ENCODE measurements at places on chromosomes 2 and 18.

- DNase-seq: no peak
Measured at GRCh38 chr2:75579186-75579585, 18.4 kb upstream of the EVA1A start.

- no peak for DNase-seq
Measured at GRCh38 chr2:69950241-69950640, 11.2 kb downstream of the ASPRV1 start.

DNA sequence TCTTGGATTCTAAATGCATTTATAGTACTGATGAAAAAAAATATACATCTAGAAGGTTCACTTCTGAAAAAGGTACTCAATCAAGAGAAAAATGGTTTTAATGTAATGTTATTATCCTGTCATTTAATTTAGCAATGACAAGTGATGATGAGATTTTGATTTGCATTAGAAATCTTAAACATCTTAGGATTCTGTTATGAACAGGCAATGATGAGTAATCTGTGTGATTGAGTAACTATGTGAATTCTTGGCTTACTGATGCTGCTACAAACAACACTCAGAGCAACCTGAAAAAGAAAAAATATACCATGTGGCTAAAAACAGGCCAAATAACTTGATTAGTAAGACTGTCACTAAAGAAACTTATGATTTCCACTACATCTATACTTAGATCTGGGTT is 30.1 kb downstream of the RBKS start:
- no peak for DNase-seq

GRCh38 chr2:74179063-74179865 is 585 bp upstream of the MOB1A start:
- DNase-seq: no peak

DNA sequence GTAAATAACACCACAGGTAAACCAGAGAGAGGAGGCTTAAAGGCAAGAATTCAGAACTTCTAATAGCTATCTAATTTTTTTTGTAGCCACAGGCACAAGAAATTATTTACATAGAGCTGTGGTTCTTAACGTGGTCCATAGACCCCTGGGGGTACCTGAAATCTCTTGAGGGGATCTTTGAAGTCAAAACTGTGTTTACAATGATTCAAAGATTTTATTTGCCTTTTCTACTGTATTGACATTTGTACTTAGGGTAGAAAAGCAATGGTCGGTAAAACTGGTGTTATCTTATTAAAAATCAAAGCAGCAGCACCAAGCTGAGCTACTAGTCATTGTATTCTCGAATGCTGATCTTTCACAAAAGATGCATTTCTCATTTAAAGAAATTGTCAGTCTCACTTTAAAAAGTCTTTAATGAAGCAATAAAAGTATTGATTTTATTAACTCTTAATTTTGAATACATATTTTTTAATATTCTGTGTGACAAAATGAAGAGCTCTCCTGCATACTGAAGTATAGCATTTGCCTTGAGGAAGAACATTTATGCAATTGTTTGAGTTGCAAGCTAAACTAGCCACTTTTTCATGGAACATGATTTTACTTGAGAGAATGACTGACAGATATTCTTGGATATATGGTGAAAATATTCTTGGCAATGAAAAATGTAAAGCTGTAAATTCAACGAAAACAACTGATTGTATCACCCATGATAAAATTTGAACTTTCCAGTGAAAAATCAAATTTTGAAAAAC is 25.6 kb upstream of the KLHL14 start:
- DNase-seq: no peak

DNA sequence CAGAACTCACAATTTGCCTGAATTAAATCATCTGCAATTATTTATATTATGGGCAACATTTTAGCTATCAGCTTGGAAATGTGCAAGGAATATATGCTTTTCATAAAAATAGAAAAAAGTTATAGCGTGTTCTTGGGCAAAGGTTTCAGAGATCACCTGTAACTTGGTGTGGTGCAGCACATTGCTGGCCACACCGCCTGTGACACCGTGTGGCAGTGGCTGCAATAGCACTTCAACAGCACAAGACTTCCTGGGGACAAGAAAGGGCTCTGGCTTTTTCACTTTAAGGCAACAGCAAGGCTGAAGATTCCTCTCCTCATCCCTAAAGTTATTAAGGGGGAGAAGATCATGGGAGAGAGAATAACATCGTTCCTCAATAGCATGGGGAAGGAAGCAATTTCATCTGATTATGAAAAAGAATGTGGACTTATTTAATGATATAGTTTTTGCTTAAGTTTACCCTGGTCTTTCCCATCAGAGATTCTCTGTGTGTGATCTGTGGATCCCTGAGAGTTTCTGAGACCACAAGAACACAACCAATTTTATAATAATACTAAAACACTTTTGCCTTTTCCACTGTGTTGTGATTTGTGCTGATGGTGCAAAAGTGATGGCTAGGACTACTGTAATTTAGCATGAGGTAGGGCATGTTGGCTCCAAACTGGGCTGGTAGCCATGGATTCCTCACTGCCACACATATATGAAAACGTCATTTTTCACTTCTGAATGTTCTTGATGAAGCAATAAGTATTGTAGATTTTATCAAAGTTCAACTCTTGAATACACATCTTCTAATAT is 15.0 kb upstream of the SERPINB3 start:
- DNase-seq: no peak

- no peak for DNase-seq
Measured at GRCh38 chr2:221042926-221043325, 529.2 kb downstream of the EPHA4 start.

DNA sequence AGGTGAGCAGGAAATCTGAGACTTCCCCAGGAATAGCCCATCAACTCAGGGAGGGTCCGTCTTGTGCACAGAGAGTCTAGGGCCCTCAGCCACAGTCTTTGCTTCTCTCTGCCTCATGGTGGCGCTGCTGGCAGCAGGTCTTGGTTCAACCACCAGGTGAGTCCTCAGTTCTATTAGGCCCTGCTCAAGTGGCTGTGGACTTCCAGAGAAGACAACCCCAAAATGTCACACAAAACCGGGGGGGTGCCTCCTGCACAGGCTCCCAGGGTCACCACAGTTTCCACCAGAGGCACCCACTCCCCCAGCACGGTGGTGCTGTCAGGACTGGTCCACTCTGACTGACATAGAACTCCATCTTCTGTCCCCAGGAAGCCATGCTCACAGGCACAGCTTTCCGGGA is 2.4 kb upstream of the CHRNG start:
- peak; percentile 80 for DNase-seq

DNA sequence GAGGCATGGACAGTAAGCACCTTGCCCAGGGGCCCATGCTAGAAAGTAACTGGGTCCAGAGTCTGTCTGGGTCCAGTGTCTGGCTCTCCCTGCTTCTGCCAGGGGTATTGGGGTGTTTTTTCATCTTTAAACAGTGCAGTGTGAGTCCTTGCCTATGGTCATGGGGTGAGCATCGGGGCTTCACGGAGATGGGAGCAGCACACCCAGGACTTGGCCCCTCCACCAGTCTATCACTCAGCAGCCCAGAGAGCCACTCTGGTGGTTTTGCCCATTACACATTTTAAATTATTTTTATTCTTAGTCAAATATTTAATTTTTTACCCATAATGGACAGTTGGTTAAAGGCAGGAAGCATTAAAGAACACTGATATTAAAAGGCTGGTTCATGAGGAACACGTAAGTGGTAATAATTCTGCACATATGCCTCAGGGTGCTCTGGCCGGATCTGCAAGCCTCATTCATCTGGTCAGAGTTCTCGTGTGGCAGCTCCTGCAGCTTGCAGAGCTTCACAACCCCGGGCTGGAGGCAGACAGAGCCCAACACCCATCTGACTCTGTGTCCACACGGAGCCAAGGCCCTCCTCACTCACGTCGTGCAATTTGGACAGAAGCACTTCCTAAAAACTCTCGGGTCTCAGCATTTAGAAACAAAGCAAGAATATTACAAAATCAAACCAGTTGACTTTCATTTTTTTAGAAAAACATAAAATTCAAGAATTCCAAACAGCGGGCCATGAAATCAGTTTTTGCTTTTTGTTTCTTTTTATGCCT is 204.1 kb downstream of the CTIF start:
- DNase-seq: no peak

GRCh38 chr2:239234191-239235175 is 166.3 kb downstream of the HDAC4 start:
- DNase-seq: no peak

DNA sequence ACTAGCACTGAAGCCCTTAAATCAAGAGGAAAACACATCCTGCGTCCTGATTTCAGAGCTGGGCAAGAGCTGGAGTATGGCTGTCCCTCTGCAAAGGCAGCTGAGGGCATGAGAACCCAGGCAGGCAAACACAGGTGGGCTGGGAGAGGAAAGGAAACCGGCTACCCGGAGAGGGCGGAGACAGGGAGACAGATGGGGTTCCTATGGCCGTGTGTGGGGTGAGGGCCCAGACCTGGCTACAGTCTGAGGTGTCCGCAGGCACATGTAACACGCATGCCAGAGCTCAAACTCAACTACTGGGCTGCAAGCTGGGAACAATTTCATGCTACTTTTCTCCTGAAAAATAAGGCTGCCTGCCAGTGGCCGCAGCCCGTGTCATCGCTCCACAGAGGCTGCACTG is 2.7 kb downstream of the COPS9 start:
- no peak for DNase-seq

DNA sequence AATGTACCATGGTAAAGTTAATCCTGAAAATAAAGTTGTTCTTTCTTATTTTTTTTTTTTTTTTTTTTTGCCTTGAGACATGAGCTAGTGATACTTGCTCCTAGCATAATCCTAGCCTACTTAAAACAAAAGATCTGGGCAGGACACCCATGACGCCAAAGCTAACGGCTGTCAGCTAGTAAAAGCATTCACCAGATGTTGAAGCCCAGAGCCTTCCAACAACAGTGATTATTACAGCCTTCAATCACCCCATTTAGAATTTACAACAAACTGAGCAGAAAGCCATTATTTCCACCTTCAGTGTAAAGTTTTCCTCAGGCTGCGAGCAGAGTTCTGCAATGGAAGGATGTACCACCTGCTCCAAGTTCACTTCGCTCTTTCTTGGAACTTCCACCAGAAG is 259.5 kb downstream of the SP3 start:
- DNase-seq: no peak

- no peak for DNase-seq
Measured at GRCh38 chr2:48009256-48009655, 103.0 kb upstream of the FBXO11 start.

GRCh38 chr2:27681841-27682240 is 18.2 kb downstream of the SLC4A1AP start:
- no peak for DNase-seq

DNA sequence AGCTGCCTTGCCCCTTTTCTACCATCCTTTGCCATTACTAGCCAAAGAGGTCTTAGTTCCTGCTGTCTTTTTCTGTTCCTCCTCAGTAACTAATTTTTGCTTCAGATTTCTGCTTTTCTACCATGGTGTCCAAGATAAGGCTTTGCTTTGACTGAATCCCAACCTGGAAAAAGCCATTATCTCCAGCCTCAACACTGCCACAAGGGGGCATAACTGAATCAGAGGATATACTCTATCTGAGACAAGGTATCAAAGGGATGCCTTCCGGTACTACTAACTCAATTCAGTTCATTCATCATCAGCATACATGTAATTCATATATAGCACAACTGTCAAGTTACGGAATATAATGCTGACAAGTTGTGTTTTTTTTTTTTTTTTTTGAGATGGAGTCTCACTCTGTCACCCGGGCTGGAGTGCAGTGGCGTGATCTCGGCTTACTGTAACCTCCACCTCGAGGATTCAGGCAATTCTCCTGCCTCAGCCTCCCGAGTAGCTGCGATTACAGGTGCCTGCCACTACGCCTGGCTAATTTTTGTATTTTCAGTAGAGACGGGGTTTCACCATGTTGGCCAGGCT is 11.4 kb downstream of the OSGEPL1 start:
- peak; percentile 52 for DNase-seq

- no peak for DNase-seq
Measured at GRCh38 chr2:159175182-159175581, 111.3 kb downstream of the WDSUB1 start.

DNA sequence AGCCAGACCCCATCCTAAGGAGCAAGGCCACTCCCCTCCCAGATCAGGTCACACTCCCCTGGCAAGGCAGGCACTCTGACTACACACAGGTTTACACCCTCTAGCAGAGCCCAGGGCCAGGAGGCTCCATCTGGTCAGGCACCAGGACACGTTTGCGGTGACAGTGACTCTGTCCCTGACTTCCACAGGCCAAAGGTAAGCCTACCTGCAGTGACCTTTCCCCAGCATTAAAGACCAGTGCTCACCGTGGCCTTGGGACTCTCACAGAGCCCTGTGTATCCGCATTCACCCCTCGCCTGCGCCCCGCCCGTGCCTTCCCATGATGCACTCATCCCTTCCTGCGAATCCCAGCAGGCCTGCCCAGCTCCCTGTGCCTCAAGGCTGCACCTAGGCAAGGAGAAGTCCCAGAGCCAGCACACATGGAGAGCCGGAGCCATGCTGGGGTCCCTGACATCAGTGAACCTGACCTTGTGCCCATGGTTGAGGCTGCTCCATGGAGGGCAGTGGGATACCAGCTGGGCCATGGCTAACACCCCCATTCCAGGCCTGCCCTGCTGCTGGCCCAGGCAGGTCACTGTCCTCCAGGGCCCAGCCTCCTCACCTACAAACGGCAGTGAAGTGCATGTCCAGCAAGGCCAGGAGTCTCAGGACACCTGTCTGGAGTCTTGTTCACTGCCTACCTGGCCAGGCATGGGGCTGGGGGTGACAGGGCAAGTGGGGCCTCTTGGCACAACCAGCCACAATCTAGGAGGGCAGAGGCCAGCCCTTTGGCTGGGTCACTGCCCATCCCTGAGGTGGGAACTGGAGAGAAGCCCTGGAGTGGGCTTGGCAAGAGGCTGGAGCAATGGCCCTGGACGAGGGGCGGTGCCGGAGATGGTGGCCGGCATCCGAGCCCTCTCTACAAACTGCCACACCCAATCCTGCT is 3.0 kb downstream of the NEURL3 start:
- no peak for DNase-seq

GRCh38 chr2:160141419-160141818 is 58.7 kb downstream of the ITGB6 start:
- DNase-seq: no peak

DNA sequence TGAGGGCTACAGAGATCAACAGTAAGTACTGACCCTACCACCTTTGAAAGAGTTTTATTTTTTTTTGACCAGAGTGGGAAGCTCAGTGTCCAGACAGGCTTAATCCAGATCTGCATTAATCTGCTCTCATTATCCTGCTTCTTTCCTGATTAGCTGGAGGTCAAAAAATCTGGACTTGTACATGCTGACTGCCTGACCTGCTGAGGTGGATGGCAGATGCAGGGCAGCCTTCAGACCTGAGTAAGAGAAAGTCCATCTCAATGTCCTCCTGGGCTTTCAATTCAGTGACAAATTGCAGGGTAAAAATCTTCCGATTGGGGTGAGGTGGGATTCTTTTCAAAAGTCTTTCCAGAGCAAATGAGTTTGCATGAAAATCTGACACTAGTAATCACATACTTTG is 998.8 kb upstream of the PIK3C3 start:
- no peak for DNase-seq

DNA sequence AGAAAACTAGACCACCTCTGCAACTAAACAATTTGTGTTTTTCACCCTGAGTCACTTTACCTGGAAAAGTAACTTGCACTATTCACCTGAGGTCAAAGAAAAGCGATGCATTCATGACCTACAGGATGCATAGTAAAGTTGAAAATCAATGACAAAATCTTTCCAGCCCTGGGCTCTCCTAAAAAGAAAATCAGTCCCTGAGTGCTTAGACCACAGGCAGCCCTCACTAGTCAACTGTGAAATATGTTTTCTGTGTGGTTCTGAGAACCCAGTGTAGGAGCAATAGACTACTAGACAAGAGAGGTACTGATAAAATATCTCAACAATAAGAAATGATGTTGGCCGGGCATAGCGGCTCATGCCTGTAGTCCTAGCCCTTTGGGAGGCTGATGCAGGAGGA is 133.1 kb downstream of the TXNL1 start:
- no peak for DNase-seq
